ENCODE measurements at places on chromosomes 7 and 10. TPM values are rescaled to one million over a fixed set of nuclear protein-coding genes. Genes with fewer than 3 reads are reported as not detected.
A peak's percentile ranks its signal among the peaks of the same experiment; 100 is the strongest.

Gene GIMAP4
- total RNA-seq, result 0.28 TPM

Gene CLEC2L
- 0.69 TPM for total RNA-seq

Gene PDE6C
- not detected for total RNA-seq

GRCh38 chr7:110719741-110720140 is 371.2 kb upstream of the LRRN3 start:
- H3K4me1 ChIP-seq, result peaks cover 64% of the 10 kb centered on the region
- no peak overlapping the region for H3K4me3 ChIP-seq
- H3K36me3 ChIP-seq, result peaks cover 15% of the 10 kb centered on the region
- H3K27me3 ChIP-seq, result no peaks in the 10 kb centered on the region
- H3K27ac ChIP-seq, result no peak overlapping the region
- no peak for DNase-seq

- H3K4me1 ChIP-seq, result peaks cover 20% of the 10 kb centered on the region
- no peaks in the 10 kb centered on the region for H3K36me3 ChIP-seq
- H3K27me3 ChIP-seq, result no peaks in the 10 kb centered on the region
- no peak for DNase-seq
- H3K4me3 ChIP-seq, result no peak overlapping the region
These were observed 33.4 kb upstream of the COBL start for GRCh38 chr7:51349820-51350545.

DNA sequence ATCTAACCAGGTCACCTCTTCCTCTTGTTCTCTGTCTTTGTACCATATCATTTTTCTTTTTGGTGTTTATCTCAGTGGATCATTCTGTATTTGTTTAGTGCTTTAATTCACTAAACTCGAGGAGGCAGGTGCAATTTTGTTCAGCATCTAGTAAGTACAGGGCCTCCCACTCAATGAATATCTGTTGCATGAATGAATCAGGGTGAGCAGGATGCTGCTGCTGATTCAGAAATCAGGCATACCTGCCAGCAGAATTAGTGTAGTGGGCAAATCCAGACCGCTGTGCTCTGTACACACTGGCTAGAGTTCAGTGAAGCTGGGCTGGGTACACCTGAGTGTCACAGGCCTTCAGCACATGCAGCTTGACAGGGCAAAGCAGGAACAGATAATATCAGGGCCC is 511.9 kb downstream of the SUGCT start:
- peaks cover 11% of the 10 kb centered on the region for H3K4me1 ChIP-seq
- no peak overlapping the region for H3K4me3 ChIP-seq
- 0 out of 2 replicates have a peak, but pooled peaks cover 3% of the 10 kb centered on the region for H3K36me3 ChIP-seq
- no peak for DNase-seq
- H3K27me3 ChIP-seq, result no peaks in the 10 kb centered on the region

DNA sequence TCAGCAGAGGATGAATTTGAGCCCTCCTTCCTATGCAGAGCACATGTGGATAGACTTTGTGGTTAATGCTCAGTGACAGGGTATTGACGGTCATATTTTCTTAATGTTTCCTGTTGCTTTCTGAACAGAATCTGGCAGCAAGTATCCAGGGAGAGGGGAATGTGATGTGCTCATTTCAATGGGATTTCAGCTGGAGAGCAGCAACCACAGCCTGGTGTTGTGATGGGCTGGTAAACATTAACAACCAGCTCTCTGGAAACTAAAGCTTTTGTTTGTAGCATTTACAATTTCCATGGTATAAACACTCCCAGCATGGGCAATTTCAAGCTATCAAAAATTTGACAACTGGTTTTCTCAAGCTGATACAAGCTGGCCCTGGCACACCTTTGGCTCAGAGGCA is 215.9 kb downstream of the SH2D4B start:
- H3K27me3 ChIP-seq, result no peaks in the 10 kb centered on the region
- DNase-seq, result no peak
- peaks cover 5% of the 10 kb centered on the region for H3K36me3 ChIP-seq
- H3K4me1 ChIP-seq, result peaks cover 14% of the 10 kb centered on the region
- H3K4me3 ChIP-seq, result no peak overlapping the region

DNA sequence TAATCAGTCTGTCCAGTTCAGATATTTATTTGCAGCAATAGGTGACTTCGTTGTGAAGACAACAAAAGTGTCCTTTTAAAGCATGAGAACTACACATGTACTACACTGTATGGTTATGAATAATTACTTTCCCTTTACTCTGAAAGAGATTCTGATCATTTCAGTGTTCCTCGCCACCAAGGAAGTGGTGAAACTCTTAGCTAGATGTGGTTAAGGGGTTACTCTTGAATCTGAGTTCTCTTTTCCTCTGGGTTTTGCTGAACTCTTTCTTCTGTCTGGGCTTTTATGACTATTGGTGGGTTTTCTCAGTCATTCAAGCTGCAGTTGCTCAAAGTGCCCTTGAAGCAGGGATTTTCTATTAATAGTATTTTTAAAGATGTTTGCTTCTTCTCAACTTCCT is 127.9 kb upstream of the SEM1 start:
- H3K36me3 ChIP-seq, result no peaks in the 10 kb centered on the region
- DNase-seq, result no peak
- H3K27me3 ChIP-seq, result no peaks in the 10 kb centered on the region
- no peak overlapping the region for H3K4me3 ChIP-seq

GRCh38 chr10:131396121-131397050 is 84.9 kb upstream of the TCERG1L start:
- peaks cover 66% of the 10 kb centered on the region for H3K36me3 ChIP-seq
- no peak for DNase-seq
- no peak overlapping the region for H3K4me3 ChIP-seq

- peak; percentile 33 for DNase-seq
- peaks cover 4% of the 10 kb centered on the region for H3K36me3 ChIP-seq
- H3K4me3 ChIP-seq, result no peak overlapping the region
- H3K27ac ChIP-seq, result no peak overlapping the region
These were observed 113.1 kb downstream of the RNF32 start for GRCh38 chr7:156753630-156754029.

DNA sequence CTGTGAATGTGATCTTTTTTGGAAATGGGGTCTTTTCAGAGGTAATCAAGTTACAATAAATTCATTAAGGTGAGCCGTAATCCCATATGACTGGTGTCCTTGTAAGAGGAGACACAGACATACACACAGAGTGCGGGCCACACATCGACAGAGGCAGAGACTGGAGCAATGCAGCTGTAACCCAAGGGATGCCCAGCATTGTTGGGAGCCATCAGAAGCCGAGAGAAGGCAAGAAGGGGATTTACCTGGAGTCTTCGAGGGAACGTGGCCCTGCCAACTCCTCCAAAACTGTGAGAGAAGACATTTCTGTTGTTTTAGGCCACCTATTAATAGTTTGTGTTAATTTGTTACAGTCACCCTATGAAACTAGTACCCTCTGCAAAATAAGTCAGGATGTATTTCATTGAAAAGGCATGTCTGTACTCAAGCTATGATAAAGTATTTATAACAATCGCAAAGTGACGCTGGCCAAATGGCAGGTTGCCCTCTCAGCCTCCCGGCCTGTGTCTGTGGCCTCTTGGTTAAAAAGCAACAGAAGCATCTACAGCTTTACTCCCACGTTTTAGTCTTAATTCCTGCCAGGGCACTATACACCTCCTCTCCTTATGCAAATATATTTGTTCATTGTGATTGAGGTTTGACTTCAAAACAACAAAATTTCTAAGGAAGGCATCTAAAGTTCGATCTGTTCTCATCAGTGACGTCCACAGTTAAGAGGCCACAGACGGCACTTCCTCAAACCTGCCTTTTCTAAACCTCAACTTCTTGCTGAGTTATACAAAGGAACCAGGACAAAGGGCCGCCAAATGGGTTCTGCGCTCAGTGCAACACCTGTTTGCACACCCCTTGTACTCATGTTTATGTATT is 46.8 kb downstream of the HIPK2 start:
- peaks cover 3% of the 10 kb centered on the region for H3K36me3 ChIP-seq
- no peak overlapping the region for H3K27ac ChIP-seq
- H3K27me3 ChIP-seq, result no peaks in the 10 kb centered on the region
- H3K4me3 ChIP-seq, result no peak overlapping the region
